ENCODE measurements at places on chromosomes 4 and X.

- DNase-seq: no peak
Observed at GRCh38 chrX:30615229-30615628, 37.7 kb upstream of the TASL start.

- DNase-seq: no peak
Observed at GRCh38 chrX:82676386-82676785, 831.7 kb upstream of the POU3F4 start.

DNA sequence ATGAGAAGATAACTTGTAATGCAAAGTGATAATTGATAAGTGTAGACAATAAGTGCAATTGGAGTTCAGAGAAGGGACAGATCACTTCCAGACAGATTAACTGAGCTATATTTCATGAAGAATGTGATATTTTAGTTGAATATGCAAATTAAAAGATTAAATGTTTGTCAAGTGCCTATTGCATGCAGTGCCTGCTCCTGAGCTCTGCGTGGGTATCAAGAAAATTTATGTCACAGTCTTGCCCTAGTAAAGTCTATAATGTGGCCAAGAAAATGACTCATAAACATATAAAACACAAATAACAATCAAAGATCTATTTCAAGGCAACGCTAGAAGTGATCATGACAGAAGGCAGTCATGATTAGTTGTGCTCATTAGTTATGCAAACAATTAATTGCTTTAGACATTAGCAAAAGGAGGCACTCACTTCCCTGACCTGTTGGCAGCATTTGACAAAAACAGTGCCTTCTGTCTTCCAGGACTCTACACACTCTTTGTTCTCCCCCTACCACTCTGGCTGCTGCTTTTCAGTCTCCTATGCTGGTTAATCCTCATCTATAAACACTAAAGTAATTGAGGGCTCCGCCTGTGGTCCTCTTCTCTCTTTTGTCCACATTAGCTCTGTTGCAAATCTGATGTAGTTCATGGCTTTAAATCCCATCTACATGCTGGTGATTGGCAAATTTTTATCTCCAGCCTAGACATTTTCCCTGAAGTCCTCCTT lies 47.7 kb downstream of the ARHGEF38 start:
- no peak for DNase-seq

DNA sequence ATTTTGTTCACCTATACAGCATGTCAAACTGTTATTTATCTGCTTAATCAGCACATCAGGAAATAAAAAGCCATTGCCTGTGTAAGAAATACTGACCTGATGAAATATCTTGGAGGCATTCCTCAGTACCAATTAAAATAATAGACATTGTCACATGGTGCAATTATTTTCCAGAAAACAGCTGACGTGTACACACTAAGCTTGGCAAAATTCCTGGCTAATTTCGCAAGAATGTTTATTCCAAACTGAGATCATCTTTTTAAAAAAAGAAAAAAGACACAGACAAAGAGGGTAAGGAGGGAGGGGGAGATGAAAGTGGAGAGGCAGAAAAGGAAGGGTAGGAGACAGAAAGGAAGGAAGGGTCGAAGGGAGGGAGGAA lies 61.9 kb upstream of the NFKB1 start:
- peak; percentile 79 for DNase-seq

DNA sequence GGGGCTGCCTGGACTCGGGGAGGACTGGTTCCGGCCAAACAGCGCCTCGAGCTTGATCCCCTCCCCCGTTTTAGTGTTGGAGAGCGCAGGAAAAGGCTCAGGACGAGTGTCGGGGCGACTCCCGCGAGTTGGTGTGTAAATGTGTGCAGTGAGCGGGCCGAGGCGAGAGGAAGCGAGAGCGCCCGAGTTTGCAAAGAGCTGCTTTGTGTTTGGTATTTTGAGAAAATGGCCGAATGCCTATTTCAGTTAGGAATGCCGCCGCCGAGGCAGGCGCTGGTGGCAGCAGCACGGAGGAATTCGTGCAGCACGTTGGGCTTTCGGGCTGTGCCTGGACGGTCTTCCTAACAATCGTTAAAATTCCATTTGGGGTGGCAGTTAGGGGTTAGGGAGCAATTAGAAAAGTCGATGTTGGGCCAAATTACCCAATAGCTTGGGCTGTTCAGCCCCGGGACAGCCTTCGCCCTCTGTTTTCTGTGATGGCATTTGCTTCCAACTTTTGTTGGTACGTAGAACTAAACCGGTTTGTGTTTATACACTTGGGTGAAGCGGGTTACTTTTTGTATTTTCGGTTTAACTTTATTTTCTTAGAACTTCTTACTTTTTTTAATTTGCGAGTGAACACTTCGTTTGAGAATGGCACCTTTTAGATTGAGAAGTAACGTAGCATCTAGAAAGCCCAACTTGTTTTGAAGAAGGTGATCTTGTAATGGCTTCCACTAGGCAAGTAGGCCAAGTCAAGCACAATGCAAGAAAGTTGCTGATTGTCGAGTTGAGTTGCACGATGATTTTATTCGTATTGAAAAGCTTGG lies 1.6 kb downstream of the REST start:
- peak; percentile 76 for DNase-seq

DNA sequence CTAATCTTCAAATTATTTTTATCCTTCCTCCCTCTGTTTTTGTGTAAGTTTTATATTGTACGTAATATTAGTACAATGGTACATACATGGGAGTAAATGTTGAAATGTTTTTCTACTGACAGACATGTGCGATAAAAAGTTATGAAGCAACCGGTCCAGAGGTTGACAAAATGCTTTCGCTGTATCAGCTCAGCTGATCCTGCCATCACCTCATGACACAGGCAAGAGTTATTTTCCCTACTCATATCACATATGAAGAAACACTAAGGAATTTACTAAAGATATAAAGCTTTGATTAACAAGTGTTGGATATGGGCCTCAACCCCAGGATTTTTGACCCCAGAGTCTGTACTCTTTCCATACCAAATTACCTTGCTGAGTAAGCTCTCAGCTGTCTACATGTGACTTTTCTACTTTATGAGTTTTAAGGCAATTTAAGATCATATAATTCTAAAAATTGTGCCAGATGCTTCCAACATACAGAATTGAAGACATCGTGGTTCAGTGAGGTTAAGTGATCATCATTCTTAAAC lies 50.0 kb downstream of the CLCN5 start:
- no peak for DNase-seq

GRCh38 chrX:12953420-12953819 lies 21.5 kb upstream of the TMSB4X start:
- no peak for DNase-seq

DNA sequence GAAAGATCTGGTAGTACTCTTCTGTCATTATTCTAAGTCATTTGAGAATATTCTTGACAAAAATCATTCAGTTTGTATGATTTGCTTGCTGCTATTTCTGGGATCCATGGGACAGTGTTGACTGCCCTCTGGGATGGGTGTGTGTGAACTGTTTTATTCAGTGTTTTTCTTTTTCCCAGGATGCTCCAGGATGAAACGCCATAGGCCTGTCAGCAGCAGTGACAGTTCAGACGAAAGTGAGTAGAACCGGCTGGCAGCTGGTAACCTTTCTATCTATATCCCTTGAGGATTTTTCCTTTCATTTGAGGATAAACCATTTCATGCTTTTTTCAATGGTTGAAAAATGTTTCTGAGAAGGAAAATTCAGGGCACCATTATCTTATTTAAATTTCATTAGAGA lies 72.5 kb downstream of the JADE3 start:
- no peak for DNase-seq

- no peak for DNase-seq
Observed at GRCh38 chrX:18973527-18974192, 10.3 kb downstream of the PHKA2 start.

- no peak for DNase-seq
Observed at GRCh38 chr4:113811359-113811758, 49.8 kb upstream of the CAMK2D start.

GRCh38 chrX:105552395-105552794 lies 269.9 kb upstream of the NRK start:
- no peak for DNase-seq

DNA sequence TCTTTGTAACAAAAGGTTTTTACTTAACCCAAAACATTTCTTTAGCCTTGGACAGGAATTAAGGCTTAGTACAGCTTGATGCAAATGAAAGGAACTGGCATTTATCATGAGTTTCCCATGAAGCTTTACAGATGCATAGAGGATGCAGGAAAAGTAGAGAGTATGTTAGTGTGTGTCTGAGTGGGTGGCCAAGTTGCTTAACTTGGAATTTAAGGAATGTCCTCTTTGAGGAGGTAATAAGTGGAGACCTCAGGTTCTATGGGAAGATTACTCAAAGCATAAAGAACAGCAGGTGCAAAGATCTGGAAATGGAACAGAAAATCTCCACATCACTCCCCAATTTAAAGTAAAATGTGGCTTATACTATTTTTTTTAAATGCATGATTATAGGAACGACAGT lies 457.9 kb downstream of the KCNIP4 start:
- DNase-seq: no peak

GRCh38 chr4:140861359-140862176 lies 105.4 kb upstream of the TBC1D9 start:
- DNase-seq: peak; percentile 95

GRCh38 chrX:140297273-140297672 lies 207.6 kb downstream of the SOX3 start:
- no peak for DNase-seq

DNA sequence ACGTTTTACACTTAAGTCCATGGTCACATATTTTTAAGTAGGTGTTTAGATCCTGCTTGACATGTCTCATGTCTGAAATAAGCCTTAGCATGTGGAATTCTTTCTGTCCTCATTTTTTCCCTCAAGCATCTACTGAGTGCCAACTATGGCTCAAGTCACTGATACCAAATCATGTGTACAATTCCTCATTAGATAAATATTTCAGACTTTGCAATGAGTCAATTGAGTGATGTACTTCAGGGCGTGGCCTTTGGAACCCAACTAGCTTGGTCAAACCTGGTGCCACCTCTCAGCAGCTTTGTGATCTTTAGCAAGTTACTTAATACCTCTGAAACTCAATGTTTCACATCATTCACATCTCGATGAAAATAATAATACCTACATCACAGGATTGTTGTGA lies 12.6 kb upstream of the JADE1 start:
- no peak for DNase-seq

DNA sequence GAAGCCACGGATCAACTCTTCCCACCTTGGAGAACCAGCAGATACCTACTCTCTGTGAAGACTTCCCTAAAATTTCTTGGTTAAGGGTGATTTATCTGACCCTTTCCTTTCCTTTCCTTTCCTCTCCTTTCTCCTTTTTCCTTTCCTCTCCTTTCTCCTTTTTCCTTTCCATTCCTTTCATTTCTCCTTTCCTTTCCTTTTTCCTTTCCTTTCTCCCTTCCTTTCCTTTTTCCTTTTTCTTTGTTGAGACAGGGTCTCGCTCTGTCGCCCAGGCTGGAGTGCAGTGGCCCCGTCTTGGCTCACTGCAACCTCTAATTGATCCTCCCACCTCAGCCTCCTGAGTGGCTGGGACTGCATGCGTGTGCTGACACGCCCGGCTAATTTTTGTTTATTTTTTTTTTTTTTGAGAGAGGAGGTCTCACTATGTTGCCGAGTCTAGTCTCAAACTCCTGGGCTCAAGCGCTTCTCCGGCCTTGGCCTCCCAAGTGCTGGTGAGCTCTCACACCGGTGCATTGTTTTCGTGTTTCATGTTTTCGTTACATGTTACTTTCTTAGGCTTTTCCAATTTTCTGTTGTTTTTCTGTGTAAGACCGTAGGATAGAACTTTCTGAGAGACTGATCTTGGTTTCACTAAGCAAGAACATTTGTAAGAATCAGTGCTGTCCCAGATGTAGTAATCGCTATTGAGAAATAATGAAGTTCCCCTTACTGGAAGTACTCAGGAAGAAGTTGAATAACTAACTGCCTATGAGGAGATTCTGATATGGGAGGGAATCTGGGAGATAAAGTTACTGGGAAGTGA lies 2.0 kb downstream of the TMEM165 start:
- peak; percentile 51 for DNase-seq

GRCh38 chr4:89357340-89357739 lies 49.7 kb upstream of the GPRIN3 start:
- DNase-seq: no peak

DNA sequence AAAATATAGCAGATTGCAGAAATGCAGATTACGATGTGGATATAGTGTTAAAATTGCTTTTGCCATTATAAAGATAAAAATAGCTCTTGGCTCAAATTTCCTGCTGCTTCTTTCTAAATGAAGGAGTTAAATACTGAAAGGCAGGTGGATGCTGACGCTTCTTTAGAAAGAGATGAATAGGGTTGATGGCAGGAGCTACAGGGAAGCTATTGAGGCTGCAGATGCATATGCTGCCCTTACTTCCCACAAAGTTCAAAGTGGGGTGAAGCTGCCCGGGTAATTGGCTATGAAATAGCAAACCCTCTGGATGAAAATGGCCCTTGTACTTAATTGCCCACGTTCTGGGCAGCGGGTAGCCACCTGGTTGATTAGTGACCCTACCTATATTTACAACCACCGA lies 379.5 kb downstream of the ZIC3 start:
- DNase-seq: no peak

DNA sequence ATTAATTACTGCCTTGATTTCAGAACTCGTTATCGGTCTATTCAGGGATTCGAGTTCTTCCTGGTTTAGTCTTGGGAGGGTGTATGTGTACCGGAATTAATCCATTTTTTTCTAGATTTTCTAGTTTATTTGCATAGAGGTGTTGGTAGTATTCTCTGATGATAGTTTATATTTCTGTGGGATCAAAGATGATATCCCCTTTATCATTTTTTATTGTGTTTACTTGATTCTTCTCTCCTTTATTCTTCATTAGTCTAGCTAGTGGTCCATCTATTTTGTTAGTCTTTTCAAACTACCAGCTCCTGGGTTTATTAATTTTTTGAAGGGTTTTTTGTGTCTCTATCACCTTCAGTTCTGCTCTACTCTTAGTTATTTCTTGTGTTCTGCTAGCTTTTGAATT lies 32.1 kb downstream of the CDX4 start:
- no peak for DNase-seq

GRCh38 chr4:5885733-5886132 lies 7.2 kb downstream of the CRMP1 start:
- DNase-seq: no peak

GRCh38 chr4:116118221-116118620 lies 967.2 kb downstream of the TRAM1L1 start:
- DNase-seq: no peak

DNA sequence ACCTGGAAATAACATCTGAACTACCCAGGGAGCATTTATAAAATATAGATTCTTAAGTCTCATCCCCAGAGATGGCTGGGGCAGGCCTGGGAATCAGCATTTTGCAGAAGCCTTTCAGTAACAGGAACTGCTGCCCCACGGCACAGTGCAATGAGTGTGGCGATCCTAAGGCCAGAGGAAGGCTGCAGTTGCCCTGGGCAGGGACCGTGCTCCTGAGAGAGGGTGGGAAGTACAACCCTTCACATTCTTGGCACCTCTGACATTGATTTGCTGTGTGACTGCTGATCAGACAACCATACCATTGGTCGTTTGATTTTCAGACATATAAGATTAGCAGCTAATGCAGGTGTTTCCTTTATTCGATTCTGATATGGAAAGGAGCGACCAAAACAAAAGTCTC lies 233.6 kb downstream of the STIM2 start:
- DNase-seq: no peak

- DNase-seq: no peak
Observed at GRCh38 chr4:158094413-158095134, 78.3 kb downstream of the GASK1B start.

- no peak for DNase-seq
Observed at GRCh38 chr4:15294202-15294601, 133.6 kb upstream of the C1QTNF7 start.

Measured in muscle of leg (tissue), 16 donors.